ENCODE measurements at places on chromosomes 11 and 22.

DNA sequence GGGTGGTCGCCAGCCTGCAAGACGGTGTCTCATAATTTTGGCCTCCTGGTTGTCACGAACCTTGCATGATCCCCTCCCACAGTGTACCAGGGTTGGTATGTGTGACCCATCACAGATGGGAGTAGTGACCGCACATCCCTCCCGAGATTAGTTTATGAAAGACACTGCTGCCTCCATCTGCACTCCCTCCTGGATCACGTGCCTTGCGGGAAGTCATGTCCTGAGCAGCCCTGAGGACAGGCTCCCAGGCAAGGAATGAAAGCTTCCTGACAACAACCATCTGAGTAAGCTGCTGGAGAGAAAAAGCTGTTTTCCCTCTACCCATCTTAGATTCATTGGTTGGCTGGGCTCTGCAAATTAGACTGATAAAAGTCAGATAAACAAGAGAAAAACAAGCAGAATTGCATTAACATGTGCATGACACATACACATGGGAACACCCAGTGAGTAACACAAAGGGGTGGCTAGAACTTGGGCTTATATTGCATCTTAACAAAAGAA is 14.4 kb upstream of the PAMR1 start:
- no peak for DNase-seq

- DNase-seq, result no peak
These were observed 228.1 kb downstream of the TENM4 start for GRCh38 chr11:79212741-79213190.

DNA sequence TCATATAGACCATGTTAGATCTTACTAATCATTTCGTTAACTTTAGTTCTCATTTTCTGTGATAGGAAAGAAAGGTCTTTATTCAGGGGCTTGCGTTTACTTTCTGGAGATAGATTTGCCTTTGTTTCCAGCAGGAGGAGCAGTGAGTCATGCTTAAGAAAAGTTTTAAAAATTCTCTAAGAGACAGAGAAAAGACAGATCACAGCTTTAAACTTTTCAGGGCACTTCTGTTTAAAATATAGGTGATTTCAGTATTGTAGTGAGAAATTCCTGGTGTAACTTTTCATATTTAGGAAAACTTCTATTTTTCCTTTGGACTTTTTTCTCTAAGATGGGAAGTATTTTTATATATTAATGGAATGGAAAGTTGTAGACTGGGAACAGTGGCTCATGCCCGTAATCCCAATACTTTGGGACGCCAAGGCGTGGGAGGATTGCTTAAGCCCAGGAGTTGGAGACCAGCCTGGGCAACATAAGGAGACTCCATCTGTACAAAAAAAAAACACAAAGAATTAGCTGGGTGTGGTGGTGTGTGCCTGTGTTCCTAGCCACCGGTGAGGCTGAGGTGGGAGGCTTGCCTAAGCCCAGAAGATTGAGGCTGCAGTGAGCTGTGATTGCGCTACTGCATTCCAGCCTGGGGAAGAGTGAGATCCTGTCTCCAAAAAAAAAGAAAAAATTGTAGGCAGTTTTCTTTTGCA is 60.3 kb downstream of the ATXN10 start:
- no peak for DNase-seq

DNA sequence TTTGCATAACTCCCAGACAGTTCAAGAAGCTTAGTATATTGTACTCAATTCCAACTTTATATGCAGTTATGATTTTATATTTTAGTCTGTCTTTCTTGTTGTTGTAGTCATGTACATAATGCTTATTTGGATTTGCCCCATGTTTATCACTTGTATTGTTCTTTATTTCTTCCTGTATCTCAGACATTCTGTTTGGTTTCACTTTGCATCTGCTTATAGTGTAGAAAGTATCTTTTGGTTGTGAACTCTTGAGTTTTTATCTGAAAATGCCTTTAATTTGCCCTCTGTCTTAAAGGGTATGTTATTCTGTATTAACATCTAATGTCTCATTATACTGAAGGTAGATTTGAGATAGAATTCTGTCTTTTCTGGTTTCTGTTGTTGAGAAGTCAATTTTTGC is 275.4 kb downstream of the DYNC2H1 start:
- DNase-seq, result no peak

- DNase-seq, result no peak
These were observed 132.6 kb downstream of the WNT11 start for GRCh38 chr11:76073724-76074123.

- no peak for DNase-seq
These were observed 23.6 kb downstream of the SLC25A18 start for GRCh38 chr22:17586831-17587440.

DNA sequence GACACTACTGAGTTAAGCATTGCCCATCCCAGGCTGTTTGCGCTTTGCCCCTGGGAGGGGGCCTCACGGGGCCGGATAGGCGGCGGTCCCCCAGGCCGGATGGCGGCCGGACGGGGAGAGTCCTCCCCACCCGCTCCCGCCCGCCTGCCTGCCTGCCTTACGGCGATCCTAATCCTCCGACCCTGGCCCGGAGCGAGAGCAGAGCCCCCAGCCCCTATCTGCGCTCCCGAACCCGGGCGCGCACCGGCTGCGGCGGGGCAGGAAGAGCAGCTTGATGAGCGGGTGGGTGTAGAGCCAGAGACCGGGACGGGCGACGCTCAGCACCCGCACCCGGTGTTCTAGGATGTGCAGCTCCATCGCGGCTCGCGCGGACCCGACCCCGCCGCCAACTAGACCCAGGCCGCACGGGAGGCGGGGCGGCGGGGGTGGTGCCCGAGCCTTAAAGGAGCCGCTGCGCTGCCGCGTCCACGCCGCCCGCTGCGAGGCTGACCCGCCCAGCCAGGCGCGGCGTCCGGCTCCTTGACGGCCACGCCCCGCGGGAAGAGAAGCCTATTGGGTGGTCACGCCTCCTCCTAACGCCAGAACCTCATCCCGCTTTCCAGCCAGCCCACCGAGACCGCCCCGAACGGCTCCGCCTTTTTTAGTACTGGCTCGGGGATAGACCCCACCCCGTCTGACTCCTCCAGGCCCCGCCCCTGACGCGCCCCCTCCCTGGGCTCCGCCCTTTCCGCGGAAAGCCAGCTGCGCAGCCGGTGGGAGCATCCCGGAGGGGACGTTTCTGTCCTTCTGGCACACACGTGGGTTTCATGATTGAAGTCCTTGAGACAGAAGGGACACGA is at the start of gene CASTOR1:
Gene CASTOR1 (minus strand): TSS at position 365 of the 839 bp plus-strand sequence. CDS start 8 bp downstream, at position 357.
- peak; percentile 97 for DNase-seq

GRCh38 chr11:102320679-102321078 is 3.4 kb downstream of the BIRC3 start:
- DNase-seq, result no peak

DNA sequence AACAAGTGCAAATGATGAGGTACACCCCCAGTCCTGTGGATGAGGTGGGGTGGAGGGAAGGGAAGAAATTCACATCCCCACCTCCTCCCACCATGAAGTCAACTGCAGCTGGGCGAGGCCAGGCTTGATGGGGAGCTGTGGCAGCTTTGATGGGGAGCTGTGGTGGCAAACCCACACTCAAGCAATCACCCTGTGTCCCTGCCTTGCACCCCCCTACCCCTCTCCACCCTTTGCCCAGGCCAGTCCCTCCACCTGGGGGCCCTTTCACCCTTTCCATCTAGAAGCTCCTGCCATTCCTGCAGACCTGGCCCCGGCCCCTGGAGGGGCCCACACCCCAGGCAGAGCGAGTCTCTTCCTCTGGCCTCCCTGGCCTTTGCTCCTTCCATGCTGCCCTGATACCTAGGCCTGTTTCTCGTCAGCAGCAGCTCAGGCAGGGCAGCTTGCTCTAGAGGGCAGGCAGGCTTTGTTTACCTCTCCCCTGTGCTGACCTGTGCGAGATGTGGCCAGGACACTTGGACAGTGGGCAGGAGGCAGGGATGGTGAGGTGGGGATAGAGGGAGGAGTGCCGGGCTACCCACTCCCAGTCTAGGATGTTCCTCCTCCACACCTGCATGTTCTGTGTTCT is 4.5 kb upstream of the FGF3 start:
- DNase-seq, result no peak

GRCh38 chr11:104858882-104859775 is 39.1 kb downstream of the CASP12 start:
- DNase-seq, result peak; percentile 18

- no peak for DNase-seq
These were observed 71.8 kb upstream of the TP53I11 start for GRCh38 chr11:45022294-45023064.

- no peak for DNase-seq
These were observed 790 bp downstream of the IFITM5 start for GRCh38 chr11:298406-299065.

DNA sequence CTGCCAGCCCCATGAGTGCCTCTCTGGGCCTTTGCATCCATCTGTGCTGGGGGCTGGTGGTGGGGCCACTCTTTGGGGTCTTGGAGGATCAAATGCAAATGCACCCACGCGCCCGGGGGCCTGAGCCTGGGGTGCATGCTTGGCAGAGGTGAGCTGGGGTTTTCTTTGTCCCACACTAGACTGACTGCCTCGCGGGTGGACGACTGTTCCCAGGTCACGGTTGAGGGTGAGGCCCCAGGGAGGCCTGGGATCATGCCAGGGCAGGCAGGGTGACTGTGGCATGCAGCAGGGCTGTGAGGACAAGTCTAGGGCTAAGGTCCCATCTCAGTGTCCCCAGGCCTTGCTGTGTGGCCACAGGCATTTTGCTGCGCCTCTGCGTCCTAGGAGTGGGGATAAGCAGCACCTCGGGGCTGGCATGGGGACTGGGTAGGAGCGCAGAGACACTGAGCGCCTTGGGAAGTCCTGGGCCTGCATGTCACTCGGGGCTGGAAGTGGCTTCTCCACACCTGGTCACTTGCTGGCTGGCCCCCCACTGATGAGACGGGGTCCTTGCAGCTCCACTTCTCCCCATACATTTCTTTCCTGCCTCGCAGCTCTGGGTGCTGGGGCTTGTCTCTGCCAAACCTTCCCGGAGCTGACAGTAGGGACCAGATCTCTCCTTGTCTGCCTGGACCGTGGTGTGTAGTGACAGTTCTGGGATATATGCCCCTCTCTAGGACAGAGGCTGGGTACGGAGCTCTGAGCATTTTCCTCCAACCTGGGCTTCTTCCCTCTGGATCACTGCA is 133.1 kb downstream of the CTTN start:
- no peak for DNase-seq

- DNase-seq, result peak; percentile 76
These were observed 17.2 kb downstream of the CBX7 start for GRCh38 chr22:39135092-39135896.

GRCh38 chr11:114316980-114317786 is 21.0 kb downstream of the NNMT start:
- DNase-seq, result no peak

GRCh38 chr22:49975543-49976389 is 15.2 kb downstream of the PIM3 start:
- peak; percentile 75 for DNase-seq

DNA sequence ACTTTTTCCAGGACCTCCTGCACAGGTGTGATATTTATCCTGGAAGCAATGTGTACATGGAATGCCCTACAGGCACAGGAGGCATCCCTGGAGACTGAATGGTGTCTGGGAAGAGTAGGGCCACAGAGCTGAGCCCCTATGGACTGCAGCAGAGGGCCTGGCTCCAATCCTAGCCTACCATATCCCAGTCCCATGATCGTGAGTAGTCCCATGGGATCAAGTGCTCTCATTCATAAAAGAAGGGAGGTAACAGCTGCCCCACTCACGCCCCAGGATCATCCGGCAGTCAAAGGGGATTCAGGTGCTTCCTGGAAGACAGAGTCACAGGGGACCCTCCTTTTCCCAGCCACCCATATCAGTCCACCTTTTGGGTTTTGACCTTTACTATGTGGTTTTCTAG is 24.0 kb downstream of the ANKK1 start:
- no peak for DNase-seq

DNA sequence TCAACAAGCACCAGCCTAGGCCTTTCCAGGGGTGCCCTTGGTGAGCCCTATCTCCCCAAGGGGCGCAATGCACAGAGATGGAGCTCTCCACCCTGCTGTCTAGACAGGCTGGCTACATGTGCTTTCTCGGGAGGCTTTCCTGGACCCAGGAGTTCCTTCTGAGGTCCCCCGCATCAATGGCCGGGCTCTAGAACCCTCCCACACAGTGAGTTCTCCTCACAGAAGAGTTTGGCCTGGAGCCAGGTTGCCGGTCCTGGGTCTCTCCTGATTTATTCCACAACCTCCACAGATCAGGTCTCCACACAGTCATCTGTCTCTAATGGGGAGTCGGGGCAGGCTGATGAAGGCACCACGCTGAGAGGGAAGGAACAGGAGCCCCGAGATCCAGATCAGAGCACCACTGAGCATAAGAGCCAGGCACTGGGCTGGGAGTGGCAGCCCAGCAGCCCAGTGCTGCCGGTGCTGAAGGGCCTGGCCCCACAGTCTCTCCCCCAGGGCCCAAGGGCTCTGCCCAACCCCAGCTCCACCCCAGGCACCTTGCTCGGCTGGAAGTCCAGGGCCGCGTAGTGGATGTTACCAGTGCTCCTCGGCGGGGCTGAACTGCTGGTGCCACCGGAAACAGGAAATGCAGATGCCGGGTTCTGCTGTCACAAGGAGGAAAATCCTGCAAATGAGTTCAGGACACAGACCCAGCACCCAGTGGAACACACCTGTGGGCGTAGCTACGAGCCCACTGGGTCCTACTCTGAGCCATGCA is 44.7 kb downstream of the GAB4 start:
- peak; percentile 3 for DNase-seq
